ENCODE measurements at places on chromosomes 3 and 15.

DNA sequence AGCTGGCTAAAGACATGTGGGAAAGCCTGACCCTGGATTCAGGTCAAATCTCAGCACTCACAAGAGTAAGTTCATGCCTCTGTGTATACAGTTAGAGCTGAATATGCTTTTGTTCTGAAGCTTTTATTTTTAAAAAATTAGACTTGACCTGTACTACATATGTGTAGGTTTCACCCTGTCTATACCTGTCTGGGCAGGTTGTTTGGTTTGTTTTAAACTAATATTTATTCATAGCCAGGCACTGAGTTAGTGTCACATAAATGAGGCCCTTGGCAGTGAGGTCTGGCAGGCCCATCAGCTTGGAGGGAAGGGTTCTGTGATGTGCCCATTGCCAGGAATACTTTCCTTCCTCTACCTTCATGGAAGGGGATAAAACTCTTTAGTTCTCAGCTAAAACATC is 1.9 kb downstream of the DNAJA4 start:
- DNase-seq, result no peak

GRCh38 chr3:146813496-146813895 is 208.3 kb upstream of the PLSCR5 start:
- no peak for DNase-seq

DNA sequence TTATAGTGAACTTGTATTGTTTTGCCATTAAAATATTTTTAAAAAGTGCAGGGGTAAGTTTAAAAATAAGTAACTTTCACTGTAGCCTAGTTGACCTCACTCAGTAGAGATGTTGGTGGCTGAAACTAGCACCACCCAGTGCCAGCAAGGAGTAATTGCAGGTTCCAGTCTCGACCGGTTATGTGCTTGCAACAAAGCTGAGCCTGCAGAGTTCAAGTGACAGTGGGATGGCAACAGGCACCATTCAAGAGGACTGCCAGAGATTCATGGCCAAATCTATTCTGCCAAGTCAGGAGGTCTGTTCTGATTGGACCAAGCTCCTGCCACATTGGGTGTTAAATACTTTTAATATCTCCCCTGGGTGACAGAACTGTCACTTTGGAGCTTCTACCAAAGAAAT is 2.7 kb downstream of the ADAMTS7 start:
- no peak for DNase-seq

- DNase-seq, result no peak
Measured at GRCh38 chr3:127677541-127678314, 5.0 kb downstream of the ABTB1 start.

DNA sequence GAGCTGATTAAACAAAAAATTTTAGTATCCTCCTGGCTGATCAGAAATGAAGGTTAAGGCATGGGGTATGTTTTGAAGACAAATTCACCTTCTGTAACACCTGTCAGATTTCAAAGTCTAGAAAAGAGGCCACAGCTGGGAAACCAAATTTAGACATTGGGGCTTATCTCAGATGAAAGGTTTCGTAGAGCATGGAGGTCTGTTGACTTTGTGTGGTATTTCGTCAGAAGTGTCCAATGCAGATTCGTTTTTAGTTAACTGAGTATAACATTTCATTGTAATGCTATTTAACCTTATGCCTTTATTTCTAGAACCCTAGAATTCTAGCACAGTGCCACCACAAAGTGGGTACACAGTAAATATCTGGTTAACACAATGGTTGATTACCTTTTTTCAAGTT is 61.7 kb downstream of the FNDC3B start:
- no peak for DNase-seq

GRCh38 chr3:155076888-155077287 is 3.2 kb upstream of the MME start:
- no peak for DNase-seq

DNA sequence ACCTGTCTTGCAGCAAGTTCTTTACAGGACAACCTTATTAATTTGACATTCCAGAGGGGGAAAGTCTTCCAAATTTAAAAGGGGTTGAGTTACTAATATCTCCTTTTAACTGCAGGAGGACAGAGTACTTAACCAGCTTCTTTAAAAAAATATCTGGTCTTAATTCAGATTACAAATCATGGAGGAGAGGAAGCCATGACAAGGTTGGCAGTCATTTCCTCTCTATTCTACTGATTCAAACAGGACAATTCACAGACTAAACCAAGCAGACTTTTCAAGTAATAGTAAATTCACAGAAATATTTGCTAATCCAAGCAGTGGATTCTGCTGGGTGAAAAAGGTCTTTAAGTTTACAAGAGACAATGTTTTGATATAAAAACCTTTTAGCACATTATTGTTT is 185.3 kb downstream of the CFAP20DC start:
- DNase-seq, result no peak

DNA sequence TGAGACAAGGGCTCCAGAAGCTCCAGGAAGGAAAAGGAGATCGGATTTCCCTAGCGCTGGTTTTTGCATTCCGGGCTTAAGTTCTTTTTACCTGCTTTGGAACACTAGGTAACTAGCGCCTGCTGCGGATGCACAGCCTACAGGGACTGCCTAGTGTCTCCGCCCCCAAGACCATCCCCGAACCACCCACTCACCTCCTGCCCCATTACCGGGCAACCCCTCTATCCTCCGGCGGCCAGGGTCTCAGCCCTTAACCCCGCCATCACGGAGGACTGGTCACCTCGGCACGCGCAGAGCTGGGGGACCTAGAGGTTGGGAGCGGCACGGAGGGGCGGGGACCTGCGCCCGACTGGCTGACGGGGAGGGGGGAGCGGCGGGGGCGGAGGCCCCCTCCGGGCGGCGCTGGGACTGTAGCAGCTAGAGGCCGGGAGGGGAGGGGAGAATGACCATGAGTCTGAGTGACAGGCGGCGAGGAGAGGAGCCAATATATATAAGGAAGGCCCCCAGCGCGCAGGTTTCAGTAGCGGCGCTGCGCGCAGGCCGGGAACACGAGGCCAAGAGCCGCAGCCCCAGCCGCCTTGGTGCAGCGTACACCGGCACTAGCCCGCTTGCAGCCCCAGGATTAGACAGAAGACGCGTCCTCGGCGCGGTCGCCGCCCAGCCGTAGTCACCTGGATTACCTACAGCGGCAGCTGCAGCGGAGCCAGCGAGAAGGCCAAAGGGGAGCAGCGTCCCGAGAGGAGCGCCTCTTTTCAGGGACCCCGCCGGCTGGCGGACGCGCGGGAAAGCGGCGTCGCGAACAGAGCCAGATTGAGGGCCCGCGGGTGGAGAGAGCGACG is at the start of gene DLL4:
Gene DLL4, plus strand, starts transcription at position 520 of the 839 bp plus-strand sequence. CDS start 329 bp downstream, outside the sequence.
- peak; percentile 74 for DNase-seq

DNA sequence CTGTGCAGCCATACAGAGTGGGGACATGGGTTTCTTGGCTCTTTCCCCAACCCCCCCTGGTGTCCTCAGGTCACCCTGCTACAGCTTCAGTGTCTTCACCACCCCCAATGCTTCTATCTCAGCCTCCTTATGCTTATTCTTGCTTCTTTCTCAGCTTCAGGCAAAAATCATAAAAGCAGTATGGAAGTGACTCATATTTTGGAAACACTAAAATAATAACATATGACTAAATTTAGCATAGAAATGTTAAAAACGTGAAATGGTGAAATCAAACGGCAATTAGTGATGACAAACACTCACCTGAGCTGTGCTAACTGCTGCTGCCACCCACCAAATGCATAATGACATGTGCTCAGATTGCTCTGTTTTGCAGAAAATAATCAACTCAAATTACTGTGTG is 475.2 kb upstream of the EPHA3 start:
- no peak for DNase-seq

DNA sequence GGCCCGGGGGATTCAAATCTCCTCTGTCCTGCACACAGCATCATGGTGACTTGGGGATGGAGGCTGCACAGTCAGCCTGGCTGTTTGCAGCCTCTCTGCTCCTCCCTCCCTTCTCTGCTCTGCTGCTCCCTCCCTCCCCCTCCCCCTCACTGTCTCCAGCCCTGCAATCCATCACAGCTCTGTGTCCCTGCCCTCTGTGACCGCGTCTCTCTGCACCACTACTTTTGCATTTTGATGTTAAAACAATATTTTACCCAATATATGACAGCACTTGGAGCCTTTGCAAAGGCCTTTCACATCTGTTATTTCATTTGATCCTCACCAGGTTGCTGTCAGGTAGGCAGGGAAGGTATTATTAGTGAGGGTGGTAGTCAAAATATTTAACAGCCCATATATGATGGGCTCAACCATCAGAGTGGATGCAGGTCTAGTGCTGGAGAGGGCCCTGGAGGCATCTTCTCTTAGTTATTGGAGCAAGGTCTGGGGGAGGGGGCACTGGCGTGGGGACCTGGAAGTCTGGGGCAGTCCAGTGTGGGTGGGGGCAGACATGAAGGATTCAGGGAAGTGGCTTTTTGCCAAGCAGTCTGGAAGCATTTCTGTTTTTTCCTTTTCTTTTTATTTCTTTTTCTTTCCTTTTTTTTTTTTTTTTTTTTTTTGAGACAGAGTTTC is 16.3 kb upstream of the VPS8 start:
- DNase-seq, result peak; percentile 23

- no peak for DNase-seq
Measured at GRCh38 chr3:125236331-125236903, 23.9 kb upstream of the SLC12A8 start.

DNA sequence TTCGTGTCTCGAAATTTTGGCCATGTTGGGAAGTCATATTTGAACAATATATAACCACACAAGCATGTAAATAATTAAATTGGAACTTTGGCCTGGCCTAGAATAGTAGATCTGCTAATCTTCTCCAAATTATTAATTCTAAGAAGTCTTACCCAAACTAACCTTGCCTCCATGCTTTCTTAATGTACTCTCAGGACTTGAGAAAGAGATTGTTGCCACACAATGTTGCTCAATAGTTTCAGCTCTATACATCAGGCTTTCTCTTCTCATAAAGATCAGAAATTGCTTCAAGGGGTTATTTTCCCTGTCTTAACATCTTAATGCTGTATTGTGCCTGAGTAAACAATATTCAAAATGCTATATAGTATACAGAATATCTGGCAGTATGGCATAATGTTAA is 202.7 kb upstream of the LRIG1 start:
- DNase-seq, result no peak

Measured in activated CD8-positive, alpha-beta memory T cell treated with anti-CD3 and anti-CD28 coated beads, Interleukin-2, amount 50 U/mL, for 48 hours (primary cell).